ENCODE measurements at places on chromosomes 1 and 21.

DNA sequence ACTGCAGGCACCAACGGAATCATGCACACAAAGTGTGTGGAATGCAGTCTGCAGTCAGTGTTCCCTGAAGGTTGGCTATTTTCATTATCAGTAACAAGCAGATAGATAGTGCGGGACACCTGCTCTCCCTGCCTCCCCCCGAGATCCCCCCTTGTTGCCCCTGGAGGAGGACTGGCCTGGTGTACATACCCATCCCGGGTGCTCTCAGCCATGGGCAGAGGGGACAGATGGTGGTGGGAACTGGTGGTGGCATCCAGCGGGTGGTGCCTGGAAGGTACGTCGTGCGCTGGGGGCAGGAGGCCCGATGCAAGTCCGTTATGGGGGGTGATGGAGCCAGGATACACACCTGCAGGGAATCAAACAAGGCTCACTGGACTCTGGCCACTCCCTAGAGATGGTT, 55.2 kb downstream of the DMRTB1 start:
- no peak for DNase-seq

DNA sequence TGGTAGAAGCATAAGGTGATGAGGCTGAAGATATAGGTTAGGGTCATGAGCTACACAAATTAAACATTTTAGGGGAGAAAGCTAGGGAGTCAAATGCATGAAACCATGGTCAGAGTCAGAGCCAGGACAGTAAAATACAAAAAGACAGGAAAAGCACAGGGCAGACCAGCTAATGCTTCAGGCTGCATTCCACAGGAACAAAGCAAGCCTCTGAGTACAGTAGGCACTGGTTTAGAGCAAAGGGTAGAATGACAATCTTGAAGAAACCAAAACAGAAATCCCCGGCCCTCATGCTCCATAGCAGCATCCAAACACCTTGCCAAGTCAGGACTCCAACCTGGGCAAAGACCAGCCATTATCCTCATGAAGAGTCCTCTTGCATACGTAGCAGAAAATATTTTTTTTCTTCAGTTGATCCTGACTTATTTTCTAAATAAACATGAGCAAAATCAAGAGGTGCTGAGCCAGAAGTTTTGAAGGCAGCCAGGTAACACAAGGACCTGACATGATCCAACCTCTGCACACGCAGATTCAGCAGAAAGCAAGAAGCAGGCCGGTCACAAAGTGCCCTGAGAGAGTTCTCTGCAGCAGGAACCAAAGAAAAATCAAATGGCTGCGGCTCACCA, 273.1 kb downstream of the TTLL7 start:
- no peak for DNase-seq

GRCh38 chr21:41235201-41235600, 67.2 kb downstream of the BACE2 start:
- DNase-seq, result no peak

- peak; percentile 37 for DNase-seq
These were observed 20.2 kb downstream of the SDC3 start for GRCh38 chr1:30888391-30888790.

DNA sequence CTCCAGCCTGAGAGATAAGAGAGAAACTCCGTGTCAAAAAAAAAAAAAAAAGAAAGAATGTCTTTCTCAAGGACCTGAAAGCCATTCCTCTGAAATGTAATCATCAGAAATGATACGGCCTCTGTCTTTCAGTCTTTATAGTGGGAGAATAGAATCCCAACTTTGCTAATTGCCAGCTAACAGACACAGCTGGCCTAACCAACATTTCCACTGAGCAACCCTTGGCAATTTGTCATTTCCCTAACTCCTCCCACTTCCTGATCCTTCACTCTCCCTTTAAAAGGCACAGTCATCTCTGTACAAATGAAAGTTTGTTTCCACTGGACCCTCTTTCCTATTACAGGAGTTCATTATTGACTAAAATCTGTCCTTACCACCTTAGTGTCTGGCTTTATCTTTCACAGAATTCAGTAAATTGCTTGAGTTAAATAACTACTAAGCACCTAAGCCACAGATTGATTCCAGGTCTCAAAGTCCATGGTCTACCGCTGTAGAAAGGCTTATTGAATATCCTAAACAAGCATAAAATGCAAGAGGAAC, 4.3 kb upstream of the CBR1 start:
- no peak for DNase-seq

GRCh38 chr1:217078078-217078690, 355.0 kb upstream of the ESRRG start:
- peak; percentile 60 for DNase-seq

DNA sequence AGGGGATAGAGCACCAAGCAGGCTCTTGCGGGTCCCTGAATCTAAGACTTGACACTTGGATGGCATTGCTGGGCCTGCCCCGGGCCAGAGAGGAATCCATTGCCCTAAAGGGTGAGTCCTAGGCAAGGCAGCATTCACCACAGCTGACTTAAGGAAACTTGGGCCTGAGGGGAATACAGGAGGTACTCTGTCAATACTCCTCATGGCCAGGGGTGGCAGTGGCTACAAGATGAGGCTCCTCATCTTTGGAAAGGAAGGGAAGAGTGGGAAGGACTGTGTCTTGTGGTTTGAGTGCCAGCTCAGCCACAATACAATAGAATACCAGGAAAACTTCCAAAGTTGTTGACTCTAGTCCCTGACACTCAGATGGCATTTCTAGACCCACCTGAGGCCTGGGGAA, 5.1 kb downstream of the KRTAP22-1 start:
- DNase-seq, result no peak

- DNase-seq, result peak; percentile 19
These were observed 597.3 kb upstream of the PLXNA2 start for GRCh38 chr1:208841436-208841835.

GRCh38 chr21:45991606-45992300, 10.2 kb downstream of the COL6A1 start:
- no peak for DNase-seq

DNA sequence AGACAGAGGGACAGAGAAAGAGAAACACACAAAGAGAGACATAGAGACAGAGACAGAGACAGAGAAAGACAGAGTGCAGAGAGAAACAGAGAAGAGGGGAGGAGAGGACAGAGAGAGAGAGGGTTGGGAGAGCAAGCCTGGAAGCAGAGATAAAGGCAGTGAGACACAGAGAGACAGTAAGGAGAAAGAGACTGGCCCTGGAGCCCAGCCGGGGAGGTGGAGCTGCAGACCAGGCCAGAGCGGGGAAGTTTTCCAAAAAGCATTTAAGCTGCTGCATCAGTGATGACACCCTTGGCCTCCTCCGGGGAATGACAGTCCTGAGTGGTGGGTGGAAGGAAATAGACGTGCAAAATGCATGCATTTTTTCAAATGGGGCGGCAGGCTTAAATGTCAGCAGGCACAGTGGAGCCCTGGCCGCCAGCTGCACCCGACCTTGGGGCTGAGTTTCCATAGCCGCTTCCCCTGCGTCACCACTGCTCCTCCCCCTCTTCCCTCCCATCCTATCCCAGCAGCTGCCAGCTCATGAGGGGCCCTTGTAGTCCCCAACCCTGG, 95.4 kb upstream of the KLHDC7A start:
- no peak for DNase-seq

DNA sequence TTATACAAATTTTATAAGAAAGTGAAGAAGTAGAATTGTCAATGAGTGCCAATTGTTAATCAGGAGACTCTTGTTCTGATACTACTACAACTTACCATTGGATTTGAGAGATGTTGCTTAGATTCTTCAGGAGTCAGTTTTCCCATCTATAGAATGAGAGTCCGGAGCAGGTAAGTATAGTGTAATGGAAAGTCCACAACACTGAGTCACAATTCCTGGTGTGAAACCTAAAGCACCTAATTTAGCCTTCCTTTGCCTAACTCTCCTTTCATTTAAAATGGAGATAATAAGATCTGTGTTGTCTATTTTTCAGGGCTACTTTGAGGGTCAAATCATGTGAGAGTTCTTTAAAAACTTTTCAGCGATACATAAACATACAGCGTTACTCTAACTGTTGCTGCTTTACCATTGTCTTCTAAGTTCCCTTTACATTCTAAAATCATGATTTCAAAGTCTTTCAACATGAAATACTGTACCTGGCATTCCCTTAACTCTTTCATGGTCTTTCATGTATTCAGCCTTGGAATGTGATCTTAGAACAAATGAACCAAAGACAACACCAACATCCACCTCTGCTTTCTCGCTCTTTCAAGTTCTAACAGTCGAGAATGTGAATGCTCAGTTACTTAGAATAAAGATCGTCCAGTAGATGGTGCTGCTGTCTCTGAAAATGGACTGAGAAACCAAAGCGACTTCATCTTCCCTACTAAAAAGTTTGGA, 90.9 kb downstream of the SLC30A10 start:
- DNase-seq, result peak; percentile 5

DNA sequence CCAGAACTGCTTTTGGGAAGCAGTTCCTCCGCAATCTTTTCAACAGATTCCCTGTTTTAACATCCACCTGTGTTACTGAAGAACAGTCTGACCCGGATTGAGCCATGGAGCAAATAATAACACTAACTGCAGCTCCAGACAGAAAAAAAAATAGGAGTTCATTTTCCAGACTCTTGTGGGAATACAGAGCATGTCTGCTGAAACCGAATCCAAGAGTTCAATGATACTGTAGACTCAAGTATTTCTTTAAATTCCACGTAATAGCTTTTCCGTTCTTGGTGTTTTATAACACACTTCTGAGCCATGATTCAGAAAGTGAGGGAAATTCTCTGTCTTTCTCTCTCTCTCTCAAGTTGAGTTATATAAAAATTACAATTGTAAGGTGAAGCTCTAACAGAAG, 60.6 kb downstream of the DDAH1 start:
- DNase-seq, result no peak

DNA sequence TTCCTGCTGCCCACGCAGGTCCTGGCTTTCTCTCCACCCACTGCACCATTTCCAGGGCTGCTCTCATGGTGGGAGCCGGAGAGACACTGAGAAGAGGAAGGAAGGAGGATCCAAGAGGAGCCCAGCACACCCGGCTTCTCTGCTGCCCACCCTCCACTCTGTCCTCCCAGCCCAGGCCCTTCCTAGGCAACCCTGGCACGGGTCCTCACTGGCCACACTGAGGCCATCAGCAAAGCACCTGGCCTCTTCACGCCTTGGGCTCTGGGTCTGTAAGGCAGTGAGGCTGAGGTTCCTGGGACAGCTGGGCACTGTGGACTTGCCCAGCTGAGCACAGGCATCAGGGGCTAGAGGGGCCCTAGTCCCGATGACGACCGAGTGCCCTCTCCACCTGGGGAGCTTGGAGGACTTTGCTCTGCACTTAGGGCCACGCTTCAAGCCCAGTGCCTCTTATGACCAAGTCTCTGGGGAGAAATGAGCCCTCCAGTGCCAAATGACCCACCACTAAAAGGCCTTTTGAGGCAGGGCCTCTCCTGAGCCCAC, 43.1 kb downstream of the PDE9A start:
- DNase-seq, result no peak

DNA sequence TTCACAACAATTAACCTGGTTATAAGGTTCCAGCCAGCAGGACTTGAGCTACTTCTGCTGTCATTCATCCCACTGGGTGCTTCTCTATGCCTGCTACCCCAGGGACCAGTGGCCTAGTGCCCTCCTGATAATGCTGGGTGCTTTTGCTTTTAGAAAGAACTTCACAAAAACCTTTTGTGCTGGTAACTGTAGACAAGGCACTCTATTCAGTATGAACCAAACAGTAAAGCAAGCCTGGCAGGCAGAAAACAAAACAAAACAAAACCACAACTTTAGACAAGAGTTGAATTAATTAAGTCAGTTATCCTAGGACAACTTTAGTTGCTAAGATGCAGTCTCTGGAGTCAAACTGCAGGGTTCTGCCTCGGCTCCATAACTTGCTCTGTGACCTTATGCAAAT, 61.9 kb upstream of the ADGRL2 start:
- no peak for DNase-seq

- no peak for DNase-seq
These were observed 47.8 kb downstream of the SELENOF start for GRCh38 chr1:86865973-86866637.

DNA sequence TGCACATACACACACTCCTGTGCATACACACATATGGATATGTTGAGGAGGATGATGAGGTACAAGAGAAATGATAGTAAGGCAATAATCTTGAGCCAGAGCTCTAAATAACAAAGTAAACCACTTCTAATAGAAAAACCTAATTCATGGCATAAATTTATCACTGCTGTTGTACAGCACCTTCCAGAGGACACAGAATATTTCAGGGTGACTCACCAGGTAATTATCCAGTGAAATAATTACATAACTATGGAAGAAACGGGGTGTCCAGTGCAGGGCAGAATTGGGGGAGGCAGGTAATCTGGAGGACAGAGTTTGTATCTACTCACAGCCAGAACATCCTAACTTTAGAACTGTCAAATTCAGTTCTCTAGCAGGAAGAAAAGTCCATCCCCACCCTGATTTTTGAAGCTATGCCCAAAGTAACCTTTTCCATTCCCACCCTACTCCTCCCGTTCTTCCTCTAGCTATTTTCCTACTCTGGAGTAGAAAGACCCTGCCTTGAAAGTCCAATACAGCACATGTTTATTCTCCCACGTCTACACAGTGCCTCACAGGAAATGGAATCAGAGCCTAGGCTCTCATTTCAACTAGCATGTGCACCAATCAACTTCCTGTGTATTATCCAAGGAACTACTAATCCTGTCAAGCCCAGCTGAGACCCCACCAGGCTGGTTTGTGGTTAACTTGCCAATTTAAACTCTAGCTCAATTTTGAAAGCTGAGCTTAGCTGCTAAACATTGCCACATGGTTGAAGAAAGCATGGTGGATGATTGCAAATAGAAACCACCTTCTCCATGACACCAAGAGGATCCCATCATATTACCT, 96.6 kb downstream of the PTPN14 start:
- no peak for DNase-seq

DNA sequence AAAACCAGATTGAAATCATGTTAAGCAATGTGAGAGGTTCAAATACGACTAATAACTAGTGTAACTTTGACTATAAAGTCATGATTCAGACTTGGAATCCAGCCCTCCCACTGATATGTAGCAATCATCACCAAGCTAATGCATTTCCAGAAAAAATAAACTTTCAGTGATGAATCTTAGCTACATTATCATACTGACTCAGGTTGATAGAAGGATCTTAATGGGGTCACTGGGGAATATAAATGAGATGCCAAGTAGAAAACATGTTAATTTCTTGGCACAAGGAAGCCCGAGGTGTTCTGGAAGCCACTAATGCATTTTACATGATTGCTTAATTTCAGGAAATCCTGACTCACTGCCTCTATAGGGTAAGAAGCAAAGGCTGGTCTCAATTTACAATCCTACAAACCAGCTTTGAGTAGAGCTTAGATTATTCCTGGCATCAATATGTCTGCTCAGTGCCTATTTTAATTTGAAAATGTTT, 67.7 kb downstream of the SELENOF start:
- peak; percentile 29 for DNase-seq

DNA sequence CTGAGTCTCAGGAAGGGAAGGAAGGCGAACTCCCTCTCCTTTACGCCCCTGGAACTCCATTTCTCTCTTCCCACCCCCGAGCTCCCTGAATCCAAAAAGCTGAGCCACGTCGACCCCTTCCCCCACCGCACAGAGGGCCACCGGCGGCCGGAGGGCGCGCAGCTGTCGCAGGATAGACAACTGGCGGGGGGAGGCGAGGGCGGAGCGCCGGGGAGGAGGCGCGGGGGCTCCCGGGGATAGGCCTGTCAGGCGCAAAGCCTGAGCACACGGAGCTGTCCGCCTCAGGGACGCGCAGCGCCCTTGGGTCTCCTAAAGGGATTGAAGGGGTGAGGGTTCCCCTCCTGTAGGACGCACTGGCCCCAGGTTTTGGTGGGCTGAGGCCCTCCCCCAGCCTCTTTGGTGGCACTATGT, 752 bp upstream of the ACTA1 start:
- DNase-seq, result no peak

GRCh38 chr1:52306227-52307006, 59.6 kb downstream of the CC2D1B start:
- peak; percentile 2 for DNase-seq
